ENCODE measurements at places on chromosomes 5 and 9. TPM values are rescaled to one million over a fixed set of nuclear protein-coding genes. Genes with fewer than 3 reads are reported as not detected.

GRCh38 chr9:630817-631216 is 210.7 kb upstream of the DMRT1 start:
- DNase-seq = no peak

The LECT2 gene
- not detected for total RNA-seq

The PLPP6 gene
- 11.8 TPM for total RNA-seq

DNA sequence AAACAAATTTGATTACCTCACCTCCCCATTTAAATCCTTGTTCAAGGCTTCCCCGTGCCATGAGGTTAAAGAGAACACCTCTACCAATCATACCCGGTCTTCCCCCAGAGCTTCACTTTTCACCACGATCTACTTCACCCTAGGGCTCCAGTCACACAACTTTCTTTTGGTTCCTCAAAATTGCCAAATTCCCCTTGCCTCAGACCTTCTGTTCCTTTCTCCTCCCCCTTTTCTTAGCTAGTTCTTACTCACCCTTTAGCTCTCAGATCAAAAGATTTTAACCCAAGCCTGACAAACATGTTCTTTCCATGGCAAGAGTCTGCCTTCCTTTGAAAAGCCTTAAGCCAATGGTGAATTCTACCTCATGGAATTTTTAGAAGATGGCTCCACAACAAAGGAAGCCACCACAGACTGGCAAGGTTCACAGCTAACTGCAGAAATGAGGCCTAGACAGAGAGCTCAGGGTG is 56.7 kb downstream of the MAPKAP1 start:
- DNase-seq = no peak

The TRMO gene
- total RNA-seq = 27.6 TPM
